NCI-H748 treated with DMSO at 0.1 percent for 48 hours (cell line): ENCODE measurements at places on chromosomes 13 and 19.

DNA sequence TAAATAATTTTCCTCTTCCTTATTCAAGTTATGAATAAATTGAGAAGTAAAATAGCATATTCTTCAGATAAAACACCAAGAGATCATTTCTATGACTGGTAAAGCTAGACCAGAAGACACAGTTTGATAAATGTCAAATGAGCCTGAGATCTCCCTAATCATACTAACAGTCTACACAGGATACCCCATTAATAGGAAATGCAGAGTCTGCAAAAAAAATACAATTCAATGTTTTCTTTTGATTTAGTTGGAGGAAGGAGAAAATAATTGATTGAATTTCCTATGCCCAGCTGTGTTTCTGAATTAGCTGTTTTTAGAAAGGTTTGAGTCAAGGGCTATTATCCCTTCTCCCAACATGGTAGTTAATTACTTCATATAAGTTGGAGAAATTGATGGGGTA is 734.6 kb upstream of the SLITRK1 start:
- DNase-seq, result no peak

DNA sequence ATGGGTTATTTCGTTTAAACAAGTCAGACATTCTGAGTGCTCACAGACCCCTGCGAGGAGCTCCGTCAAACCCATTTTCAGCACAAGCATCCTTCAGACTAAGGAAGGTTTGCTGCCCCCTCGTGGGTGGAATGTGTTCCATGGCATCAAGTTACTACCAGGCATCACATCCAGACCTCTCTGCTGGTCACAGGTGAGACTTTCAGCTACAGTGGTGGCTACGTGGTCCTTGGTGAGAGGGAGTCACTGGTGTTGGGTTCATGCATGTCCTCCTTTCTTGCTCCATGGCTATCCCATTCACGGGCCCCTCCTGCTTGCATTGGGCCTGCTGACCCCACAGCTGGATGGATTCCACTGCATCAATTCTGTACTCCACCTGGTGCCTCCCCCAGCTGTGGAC is 9.1 kb upstream of the LILRB5 start:
- peak; percentile 61 for DNase-seq

DNA sequence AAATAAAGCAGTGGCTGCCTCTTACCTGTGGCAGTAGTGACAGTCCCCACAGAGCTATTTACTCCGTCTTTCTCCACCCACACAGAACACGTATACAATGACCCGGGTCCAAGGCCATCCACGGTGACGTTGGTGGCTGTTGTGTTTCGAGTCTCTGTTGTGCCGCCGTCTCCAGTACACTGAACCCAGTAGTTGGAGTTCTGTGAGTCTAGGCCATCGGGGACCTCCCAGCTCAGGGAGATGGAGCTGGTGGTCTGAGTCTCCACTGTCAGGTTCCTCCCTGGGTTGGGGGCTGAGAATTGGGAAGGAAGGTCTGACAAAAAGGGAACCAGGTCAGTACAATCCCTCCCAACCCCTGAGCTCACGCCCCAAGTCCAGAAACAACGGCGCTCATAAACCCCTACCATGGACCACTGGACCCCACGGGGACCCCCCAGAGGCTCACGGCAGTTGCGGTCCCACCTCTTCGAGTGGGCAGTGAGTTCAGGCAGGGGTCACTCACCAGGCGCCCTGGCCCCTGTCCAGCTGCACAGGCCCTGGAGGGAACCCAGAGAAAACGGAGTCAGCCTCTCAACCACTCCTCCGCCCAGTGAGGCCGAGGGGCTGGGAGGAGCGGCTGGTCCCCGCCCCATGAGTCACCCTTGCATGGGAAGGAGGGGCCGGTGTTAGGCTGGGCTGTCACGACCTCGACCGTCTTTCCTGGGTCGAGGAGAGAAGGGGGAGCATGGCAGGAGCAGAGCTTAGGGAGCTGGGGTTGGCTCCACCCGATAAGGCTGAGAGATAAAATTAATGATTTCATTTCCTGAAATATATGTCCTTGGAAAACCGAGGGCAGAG is 2.4 kb downstream of the PTPRH start:
- no peak for DNase-seq

DNA sequence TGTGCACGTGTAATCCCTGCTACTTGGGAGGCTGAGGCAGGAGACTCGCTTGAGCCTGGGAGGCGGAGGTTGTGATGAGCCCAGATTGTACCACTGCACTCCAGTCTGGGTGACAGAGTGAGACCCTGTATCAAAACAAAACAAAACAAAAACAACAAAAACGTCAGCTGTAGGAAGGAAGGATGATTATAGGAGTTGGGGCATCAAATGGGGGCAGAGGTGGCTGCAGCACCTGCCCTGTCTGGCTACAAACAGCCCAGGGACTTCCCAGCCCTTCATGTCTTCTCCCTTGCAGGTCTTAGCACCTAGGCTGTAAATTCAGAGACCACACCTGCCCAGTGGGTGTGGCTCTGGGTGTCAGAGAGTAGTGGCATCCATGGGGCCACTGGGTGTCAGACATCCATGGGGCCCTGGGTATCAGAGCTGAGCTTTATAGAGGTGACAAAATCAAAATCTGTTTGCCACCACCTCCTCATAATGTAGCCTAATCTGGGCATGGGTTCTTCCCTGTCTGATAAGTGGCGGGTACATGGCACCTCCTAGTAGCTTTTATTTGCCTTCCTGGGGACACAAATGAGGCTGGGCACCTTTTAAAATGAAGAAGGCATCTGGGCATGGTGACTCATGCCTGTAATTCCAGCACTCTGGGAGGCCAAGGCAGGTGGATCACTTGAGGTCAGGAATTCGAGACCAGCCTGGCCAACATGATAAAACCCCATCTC is 4.7 kb upstream of the B3GNT3 start:
- DNase-seq, result no peak

DNA sequence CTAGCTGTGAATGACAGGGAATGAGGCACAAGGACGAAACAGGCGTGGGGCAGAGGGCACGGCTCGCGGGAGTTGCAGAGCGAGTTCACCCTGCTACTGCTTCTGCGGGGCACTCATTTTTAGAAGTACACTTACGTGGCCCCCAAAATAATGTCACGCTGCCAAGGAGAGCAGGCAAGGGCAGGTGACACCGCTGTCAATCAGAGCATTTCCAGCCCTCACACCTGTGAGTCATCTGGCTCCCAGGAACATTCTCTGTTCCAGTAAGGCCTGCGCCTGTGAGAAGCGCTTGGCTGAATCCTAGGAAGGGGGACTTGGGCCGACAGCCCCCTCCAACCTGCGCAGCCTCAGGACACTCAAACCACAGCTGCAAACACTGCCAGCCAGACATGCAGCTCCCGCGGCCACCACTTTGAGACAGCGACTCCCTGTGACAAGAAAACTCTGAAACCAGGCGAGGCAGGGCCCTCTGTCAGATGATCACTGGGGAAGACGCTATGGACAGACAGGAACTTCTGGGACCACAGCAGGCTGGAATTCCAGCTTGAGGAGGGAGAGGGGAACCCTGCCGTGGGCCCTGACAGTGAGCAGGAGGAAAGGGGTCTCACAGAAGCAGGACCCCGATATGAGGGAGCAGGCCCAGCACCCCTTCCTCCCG is 12.7 kb downstream of the DOT1L start:
- no peak for DNase-seq

DNA sequence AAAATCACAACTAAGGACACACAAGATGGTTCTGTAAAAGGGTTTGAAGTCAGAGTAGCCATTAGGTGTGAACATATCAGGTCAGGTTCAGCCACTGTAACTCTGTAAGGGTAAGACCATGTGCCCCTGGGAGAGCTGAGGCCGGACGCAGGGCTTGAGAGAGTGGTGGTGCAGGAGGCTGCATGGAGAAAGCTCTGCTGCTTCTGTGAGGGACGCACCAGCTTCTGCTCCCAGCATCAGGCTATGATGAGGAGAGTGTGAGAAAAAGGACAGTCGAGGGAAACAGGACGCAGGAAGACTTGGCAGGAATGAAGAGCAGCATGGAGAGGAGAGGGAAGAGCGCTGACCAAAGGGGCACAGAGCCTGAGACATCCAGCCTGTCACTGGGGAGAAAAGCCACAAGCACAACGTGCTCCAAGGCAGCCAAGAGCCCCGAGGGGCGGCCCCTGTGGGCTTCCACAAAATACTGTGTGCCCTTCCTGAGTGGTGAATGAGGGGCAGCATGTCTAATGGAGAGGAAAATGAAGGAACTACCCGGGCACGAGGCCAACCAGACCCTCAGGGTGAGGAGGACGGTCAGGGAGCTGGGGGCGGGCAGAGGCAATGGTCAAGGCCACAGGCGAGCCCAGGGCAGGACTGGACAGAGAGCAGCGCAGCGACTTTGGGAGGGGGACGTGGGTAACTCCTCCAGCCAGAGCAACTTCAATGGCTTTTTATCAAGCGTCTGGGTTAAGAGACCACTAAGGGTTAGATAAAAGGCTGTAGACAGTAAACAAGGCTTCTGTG is 107.7 kb downstream of the COL4A1 start:
- DNase-seq, result no peak

DNA sequence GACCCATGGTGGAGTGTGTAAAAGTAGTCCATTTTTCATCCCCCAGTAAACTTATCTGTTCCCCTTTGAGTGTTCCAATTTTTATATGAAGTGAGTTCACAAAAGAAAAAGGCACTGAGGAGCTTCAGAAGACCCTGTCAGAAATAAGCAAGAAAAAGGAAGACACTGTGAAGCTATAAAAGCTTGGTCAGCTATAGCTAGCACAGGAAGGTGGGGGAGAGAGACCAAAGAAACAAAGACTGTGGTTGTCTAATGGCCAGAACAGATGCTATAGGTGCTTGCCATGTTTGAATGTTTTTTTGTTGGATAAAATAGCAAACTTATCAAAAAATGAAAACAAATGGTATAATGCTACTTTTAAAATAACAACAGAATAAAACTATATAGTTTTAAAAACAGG is 46.5 kb downstream of the RCBTB2 start:
- DNase-seq, result no peak

DNA sequence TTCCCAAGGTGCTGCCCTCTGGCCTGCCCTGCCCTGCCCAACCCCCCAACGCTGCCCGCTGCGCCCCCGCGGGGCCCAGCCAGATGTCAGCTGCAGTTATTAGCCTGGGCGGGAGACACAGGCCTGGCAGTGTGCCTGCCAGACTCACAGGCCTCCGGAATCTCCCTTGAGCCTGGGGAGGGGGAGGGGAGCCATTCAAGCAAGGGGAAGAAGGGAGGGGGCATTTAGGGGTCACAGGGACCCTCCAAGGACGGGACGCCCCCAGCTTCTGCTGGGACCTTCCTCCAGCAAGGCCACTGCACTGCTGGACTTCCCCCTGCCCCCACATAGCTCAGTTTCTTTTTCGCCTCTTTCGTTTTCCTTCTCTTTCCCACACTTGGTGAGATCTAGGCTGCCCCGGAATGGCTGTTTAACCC is 2.6 kb upstream of the JUNB start:
- no peak for DNase-seq

DNA sequence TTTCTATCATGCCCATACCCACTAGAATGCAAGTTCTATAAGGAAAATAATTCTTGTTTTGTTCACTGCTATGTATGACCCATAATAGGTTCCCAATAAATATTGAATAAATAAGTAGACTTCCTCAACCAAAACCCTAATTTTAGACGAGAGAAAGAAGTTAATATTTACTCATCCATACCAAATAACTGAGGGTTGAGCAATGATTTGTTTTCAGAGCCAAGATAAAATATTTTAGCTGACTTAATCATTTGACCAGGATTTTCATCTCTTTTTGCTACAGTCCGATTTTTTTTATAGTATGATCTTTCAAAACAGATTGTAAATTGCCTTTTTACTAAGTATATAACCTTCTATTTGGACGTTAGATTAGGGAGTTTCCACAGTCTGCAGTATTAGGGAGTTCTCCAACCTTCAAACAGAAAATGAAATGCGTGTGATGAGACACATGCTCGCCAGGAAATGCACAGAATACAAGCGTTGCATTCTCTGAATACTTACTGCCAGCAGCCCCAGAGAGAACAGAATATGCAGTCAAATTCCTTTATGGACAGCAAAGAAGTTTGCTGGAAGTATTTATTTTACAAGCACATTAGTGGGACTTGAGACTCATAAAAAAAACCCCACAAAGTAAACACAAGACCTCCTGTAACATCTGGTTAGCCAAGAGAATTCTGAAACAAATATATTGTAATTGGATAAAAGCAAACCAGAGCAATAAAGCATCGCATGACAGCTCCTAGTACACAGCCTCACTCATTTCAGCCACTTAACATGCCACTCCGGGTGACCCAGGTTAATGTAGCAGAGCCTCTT is 230.0 kb downstream of the MYO16 start:
- no peak for DNase-seq

- no peak for DNase-seq
These were observed 5.1 kb upstream of the MZF1 start for GRCh38 chr19:58578012-58578925.

DNA sequence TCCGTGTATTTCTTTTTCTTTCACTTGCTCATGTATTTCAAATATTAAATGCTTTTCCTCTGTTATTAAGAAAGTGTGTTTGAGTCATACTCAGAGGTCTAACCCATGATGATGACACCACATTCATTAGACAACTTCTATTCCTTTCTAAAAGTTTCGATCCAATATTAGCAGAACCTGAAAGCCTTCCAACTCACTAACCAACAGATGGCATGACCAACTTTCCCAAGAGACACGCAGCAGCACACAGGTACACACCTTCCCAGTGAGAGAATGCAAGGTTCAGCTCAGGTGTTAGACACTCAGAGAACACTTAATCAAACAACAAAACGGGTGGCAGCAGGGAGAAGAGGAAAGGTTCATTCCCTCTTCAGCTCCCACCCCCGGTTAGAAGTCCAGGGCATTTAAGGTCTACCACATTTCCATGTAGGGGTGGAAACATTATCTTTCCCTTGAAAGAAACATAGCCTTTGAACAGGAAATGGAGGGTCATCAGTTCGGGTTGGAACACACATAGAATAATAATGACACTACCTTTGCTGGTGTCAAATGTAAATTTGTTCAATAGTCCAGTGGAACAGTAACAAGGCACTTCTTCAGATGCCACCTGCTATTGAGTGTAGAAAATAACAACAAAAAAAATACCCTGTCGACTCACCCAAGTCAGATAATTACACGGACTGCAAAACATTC is 404.2 kb downstream of the COG6 start:
- DNase-seq, result no peak

GRCh38 chr13:107332188-107332587 is 764.3 kb upstream of the ARGLU1 start:
- no peak for DNase-seq

GRCh38 chr13:70723732-70724131 is 615.5 kb upstream of the KLHL1 start:
- peak; percentile 31 for DNase-seq

- DNase-seq, result no peak
These were observed 152.4 kb downstream of the LMO7 start for GRCh38 chr13:75788481-75788981.

- DNase-seq, result no peak
These were observed 194.9 kb downstream of the LACC1 start for GRCh38 chr13:44074611-44075010.

GRCh38 chr13:75986818-75987217 is 350.7 kb downstream of the LMO7 start:
- DNase-seq, result no peak

GRCh38 chr13:39451860-39452301 is 151.1 kb downstream of the LHFPL6 start:
- DNase-seq, result peak; percentile 65

- DNase-seq, result no peak
These were observed 1.3 kb downstream of the SNAPC2 start for GRCh38 chr19:7921302-7921966.

GRCh38 chr13:76732367-76732766 is 153.8 kb downstream of the KCTD12 start:
- no peak for DNase-seq
